Neuronal stem cell (in vitro differentiated cells): ENCODE measurements at places on chromosomes 5 and 9.

- DNase-seq = no peak
Observed at GRCh38 chr9:23587903-23588302, 238.1 kb downstream of the ELAVL2 start.

DNA sequence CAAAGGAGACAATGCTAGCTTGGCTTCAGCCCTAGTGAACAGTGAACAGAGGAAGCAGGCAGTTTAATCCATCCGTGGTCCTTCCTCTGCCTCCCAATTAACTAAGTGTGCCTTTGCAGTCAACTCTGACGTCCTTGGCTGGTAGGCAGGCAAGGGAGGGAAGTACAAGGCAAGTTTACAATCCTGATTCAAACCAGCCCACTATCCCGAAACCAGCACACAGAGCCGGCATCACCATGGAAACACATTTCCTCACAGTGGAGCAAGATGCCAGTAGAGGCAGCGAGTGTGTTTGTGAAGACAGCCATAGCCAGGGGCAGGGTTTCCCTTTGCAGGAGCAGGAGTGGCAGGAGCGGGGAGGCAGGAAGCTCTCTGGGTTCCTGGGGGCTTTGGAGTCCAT is 73.9 kb downstream of the GOLPH3 start:
- DNase-seq = no peak

GRCh38 chr9:69215774-69216485 is 41.9 kb downstream of the TJP2 start:
- DNase-seq = no peak

GRCh38 chr9:135605238-135605781 is 34.0 kb downstream of the GLT6D1 start:
- DNase-seq = no peak

GRCh38 chr9:122051351-122052321 is 41.5 kb downstream of the TTLL11 start:
- no peak for DNase-seq

DNA sequence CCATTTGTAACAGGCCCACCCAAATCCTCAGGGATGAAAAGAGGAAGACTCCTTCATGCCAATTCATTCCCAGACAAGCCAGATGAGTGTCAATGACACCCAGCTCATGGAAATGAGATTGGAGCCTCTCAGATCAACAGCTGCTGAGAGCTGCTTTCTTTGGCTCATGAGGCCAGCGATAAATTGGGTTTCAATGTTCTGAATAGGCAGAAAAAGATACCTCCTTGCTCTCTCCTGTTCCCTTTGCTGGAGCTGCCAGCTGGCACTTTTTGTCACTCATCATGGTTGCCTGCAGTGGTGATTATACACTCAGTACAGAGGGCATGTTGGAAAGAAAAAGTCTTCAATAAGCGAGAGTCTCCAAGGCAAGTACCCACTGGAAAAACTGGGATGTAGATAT is 47.1 kb downstream of the SH3RF2 start:
- no peak for DNase-seq

DNA sequence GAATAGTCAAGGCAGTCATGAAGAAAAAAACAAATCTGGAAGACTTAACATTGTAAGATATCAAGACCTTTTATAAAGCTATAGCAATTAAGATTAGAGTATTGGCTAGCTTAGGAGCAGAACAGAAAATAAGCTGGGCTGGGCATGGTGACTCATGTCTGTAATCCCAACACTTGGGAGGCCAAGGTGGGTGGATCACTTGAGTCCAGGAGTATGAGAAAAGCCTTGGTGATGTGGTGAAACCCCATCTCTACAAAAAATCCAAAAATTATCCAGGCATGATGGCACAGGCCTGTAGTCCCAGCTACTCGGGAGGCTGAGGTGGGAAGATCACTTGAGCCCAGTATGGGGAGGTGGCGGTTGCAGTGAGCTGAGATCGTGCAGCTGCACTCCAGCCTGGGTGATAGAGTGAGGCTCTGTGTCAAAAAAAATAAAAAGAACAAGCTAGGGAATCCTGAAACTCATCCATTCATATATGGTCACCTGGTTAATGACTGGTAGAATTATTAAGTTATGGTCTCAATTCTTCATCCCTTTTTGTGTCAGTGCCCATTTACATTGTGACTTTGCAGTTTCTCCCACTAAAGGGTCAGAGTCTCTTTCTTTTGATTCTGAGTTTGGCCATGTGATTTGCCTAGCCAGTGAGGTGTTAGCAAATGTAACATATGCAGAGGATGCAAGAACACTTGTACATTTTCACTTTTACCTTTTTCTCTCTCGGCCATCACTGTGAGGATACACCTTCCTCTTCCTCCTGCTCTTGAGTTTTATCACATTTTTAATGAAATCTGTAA is 144.6 kb upstream of the SGCD start:
- DNase-seq = no peak

- no peak for DNase-seq
Observed at GRCh38 chr9:105059252-105059651, 131.3 kb upstream of the ABCA1 start.

DNA sequence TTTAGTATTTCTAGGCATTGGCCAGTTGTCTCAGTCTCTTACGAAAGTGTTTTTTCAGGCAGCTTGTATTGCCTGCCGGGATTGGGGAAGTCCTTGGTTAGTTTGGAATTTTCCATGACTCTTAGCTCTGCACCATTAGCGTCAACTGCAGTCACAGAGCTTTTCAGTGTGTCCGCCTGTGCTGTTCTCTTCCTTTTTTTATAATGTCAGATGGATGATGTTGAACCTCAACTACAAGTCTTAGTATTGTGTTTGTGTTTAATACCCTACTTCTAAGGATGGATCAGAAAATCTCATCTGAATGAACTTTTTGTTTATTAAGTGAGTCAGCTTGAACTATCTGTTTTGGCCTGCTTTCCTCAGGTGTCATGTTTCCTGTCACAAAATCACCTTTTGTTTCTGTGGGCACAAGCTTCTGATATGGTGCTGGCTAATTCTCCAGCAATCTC is 33.1 kb downstream of the ATP6V0E1 start:
- no peak for DNase-seq

DNA sequence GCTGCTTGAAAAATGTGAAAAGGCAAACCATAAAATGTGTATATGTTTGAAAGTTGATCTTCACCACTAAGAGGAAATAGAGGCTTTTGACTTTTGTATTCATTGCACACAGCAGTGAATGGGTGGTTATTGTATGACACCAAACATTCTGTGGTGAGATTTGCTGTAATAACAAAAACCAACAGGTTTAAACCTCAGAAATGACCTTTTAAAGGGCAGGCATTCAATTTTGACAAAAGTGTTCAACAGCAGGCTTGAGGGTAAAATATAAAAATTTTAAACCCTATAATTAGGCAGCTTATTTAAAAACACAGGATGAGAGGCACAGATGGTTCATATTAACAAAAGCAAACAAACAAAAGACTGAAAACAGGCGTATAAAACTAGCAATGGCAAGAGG is 128.1 kb upstream of the NUDT12 start:
- DNase-seq = no peak

- no peak for DNase-seq
Observed at GRCh38 chr5:94218374-94218773, 400.0 kb downstream of the KIAA0825 start.

GRCh38 chr9:70229579-70229978 is 29.2 kb upstream of the SMC5 start:
- DNase-seq = no peak

DNA sequence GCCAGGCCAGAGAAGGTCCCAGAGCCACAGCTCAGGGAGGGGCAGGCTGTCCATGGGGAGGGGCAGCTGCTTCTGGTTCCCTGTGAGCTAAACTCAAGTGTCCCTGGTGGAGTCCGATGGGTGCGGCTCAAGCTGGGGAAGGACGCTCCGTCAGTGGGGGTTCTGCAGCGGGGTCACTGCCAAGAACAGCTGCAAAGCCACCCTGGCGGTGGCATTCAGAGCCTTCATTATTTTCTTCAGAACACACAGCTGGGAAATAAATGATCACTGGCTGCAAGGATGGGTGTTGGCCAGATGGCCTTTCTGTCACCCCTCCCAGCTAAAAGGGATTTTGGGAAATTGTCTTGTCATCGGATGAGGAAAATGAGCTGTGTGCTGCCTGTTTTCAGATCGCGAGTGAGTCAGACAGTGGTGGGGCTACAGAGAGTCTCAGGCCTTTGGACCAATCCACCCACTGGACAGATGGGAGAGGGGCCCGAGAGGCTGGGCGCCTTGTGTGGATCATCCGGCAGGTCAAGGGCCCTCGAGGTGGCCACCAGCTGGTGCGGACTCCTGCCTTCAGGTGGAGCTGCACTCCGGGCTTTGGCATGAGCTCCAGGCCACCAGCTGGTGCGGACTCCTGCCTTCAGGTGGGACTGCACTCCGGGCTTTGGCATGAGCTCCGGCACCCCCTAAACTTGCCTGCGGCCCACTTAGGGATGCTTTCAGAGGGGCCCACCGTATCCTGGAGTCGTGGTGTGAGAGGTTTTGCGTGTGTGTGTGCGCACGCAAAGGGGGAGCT is 17.9 kb upstream of the GFPT2 start:
- no peak for DNase-seq

- no peak for DNase-seq
Observed at GRCh38 chr5:1744393-1745122, 55.1 kb downstream of the MRPL36 start.

- no peak for DNase-seq
Observed at GRCh38 chr5:154646745-154647113, 108.4 kb upstream of the LARP1 start.

GRCh38 chr9:69168709-69169217 is 5.3 kb upstream of the TJP2 start:
- no peak for DNase-seq

DNA sequence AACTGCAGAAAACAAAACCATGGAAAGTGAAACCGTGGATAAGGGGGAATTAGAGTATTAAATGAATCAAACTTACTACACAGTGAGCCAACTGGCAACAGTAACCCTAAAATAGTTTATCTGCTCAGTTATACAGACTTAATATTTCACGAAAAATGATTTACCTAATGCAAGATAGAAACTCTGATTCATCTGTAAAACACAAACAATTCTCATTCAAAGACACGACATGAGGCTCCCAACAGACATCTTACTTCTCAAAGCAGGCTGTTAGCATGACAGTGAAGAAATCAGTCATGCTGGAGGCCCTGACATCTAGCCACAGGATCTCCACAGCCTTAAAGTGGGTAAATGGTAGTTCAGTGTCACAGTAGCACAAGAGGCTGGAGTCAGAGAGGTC is 131.2 kb downstream of the FBN2 start:
- DNase-seq = no peak

- DNase-seq = no peak
Observed at GRCh38 chr5:59732806-59733205, 160.7 kb downstream of the PDE4D start.

DNA sequence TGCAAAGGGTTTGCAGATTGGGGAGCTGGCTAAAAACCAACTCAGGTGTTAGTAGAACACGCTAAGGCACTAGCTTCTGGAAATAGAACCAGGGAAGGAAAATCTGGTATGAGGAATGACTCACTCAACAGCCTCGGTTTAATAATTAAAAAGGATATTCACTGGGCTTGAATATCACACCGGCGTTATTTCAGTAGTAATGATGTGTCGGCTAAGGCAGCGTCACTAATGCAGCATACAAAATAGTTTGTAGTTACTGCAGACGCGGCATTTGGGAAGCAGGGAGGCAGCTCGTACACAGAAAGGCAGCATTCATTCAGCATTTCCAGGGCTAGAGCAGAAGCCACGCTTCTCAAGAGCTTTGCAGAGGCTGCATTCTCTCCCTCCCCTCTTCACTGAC is 1.7 kb downstream of the ADRA1B start:
- no peak for DNase-seq

- DNase-seq = peak; percentile 76
Observed at GRCh38 chr9:128034821-128035652, 32.1 kb downstream of the NAIF1 start.

DNA sequence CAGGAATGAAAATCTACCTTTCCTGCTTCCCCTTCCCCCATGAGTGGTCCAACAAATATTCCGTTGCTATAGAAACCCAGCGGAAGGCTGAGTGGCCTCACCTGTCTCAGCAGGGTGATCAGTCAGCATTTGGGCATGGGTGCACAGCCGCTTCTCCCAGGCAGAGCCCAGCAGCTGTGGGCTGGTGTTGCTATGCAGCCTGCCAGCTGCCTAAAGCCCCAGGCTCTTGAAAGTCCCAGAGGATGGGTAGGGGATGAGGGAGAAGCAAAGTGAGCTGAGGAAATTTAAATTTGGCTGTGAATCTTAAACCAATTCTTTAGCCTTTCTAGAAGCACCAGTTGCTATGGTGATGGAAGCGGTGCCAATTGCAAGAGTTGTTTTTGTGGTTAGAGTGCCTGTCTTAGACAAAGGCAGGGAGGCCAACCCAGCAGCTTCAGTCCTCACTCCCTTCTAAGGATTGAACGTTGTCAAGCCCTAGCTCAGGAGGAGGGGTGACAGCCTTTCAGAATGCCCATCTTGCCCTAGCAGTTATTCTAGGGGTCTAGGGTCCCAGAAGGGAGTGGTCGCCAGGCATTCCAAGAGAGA is 151.5 kb upstream of the PITX1 start:
- no peak for DNase-seq

DNA sequence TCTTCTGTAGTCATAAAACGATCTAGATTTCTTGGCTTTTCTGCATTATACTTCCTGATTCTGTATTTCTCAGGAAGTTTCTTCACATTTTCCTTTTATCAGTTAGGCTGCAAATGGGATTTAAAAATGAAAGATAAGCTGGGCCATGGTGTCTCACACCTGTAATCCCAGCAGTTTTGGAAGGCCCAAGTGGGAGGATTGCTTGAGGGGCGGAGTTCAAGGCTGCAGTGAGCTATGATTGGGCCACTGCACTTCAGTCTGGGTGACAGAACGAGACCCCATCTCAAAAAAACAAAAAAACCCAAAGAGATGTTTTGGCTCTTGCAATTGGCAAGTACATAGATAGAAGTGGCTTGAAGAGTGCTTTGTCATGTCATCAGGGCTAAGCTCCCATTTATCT is 26.2 kb upstream of the APC start:
- no peak for DNase-seq

DNA sequence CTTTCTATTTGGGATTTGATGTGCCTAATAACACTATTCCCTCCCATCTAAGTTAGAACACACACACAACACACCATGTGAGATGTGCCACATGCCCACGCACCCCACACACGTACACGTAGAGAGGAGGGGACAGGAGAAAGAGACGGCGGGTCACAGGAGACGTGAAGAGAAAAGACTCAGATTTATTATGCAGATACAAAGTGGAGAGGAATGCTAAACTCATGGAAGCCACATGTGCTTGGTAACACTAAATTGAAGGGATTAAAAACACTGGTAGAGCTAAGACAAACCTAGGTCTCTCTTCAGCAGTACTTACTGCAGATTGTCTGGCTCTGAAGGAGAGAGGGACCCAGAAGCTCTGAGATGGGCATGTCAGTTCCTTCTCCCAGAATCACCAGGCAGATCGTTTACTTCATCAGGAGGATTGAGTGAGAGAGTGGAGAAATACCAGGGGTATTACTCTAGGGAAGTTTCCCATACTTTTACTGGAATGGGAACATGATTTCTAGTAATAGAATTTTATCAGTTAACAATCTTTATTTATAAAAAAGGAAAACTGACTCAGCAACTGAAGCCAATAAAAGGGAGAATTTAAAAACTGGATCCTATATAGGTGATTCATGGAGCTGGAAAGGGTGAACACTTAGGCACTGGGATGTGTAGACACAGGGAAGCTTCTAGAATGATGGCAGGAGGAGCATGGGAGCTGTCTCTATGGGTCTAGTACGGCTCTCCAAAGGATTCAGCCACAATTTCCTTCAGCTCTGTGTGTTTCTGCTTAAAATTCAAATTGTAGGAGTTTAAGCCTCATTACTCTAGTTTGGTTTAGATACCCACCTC is 139.4 kb downstream of the MACIR start:
- no peak for DNase-seq

- no peak for DNase-seq
Observed at GRCh38 chr9:72274916-72275315, 90.1 kb downstream of the ZFAND5 start.

- DNase-seq = no peak
Observed at GRCh38 chr9:680106-680505, 161.4 kb upstream of the DMRT1 start.
